OCI-M1 (cell line): ENCODE measurements at places on chromosomes 16 and 17.

DNA sequence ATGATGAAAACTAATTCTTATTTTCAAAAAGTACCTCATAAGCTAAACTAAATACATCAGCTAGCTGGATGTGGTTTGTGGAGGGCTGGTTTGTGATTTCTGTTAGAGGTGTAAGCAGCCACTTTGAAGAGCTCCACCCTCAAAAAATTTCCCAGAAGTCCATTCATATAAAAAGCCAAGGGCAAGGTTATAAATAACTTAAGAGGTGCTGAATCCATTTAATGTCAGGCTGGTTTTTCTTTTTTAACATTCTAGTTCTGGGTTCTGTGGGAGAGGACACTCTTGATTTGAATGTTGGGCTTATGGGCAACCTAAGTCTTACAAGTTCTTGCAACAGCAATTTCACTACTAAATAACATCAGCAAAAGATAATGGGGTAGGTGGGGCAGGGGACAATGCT lies 3.4 kb upstream of the WIPI1 start:
- peak; percentile 60 for DNase-seq

DNA sequence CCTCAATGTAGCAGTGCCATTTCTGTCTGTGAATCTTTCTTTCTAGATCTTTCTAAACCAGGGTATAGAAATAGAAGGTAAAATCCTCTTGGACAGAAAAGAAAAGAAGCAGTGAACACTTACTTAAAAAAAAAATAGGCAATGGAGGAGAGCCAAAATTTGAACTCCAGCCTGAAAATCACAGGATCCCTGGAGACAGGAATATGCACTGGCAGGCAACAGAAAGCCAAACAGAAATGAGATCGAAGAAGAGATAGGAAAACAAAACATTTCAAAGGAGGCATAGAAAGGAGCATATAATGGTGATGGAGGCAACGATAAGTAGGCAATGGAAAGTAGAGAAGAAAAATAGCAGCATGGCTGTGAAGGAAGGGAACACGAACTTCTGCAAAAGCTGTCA lies 253.7 kb upstream of the HSBP1 start:
- no peak for DNase-seq

- DNase-seq: no peak
Measured at GRCh38 chr16:22814711-22815105, 746 bp downstream of the HS3ST2 start.

- peak; percentile 96 for DNase-seq
Measured at GRCh38 chr17:63431939-63432804, 13.9 kb downstream of the CYB561 start.

- DNase-seq: peak; percentile 72
Measured at GRCh38 chr16:10938796-10939648, 3.2 kb downstream of the DEXI start.
